ENCODE measurements at places on chromosomes 7 and 10.

DNA sequence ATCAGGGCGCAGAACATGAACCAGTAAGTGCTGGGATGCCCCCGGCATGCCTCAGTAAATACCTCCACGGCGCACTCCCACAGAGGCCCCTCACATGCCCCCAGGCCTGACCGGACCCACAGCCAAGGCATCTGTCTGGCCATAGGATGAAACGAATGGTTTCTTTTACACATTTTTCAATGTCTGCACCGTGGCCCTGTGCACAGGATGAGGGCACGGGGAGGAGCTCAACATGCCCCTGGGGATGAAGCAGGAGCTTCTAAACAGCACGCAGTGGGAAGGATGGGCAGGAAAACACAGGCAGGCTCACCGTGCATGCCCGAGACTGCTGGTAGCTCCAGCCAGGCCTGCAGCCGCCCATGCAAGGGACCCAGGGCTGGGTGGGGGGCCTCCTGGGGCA is 283.3 kb downstream of the TNS3 start:
- DNase-seq: no peak

DNA sequence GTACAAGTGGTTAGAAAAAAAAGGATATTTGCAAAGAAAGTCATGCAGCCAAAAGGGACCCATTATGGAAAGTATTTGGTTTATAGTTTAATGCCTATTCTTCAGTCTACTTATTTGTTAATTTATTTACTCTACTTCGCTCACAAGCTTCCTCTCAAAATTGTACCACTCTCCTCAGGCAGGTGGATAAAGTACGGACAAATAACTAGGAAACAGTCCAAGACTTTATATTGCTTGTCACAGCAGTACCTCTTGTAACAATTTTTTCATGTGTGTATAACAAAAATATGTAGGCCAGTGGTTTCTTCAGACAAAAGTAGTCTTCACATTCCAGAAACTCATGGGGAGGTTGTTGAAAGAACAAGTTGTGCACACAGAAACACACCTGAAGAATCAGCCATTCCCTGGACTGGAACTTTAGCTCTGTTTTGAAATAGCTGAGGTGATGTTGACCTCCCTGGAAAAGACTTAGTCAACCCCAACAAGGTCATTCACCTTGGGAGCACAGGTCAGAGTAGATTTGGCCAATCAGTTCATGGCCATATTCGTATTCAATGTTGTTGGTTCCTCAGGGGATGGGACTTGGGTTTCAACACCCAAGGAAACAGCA is 73.4 kb downstream of the TES start:
- DNase-seq: no peak

- peak; percentile 55 for DNase-seq
Measured at GRCh38 chr7:39949971-39950472, at the start of gene CDK13. Gene CDK13 (plus strand): TSS chr7:39950256. CDS start chr7:39950642, 386 bp downstream.

DNA sequence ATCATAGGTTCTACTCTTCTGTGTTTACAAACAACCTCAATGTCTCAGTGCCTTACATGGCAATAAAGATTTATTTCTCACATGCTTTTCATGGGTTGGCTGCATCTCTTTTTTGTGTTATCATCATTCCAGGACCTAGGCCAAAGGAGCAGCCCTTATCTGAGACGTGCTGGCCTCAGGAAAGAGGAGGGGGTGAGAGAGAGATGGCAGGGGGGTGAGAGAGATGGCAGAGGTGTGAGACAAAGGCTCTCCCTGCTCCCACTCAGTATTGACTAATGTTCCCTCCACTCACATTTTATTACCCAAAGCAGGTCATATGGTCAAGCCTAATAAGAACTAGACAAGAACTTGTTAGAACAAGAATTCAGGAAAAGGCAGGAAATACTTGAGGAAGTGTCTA is 120.1 kb upstream of the PRR15 start:
- no peak for DNase-seq

GRCh38 chr10:6135039-6135438 is 46.2 kb downstream of the RBM17 start:
- DNase-seq: no peak

DNA sequence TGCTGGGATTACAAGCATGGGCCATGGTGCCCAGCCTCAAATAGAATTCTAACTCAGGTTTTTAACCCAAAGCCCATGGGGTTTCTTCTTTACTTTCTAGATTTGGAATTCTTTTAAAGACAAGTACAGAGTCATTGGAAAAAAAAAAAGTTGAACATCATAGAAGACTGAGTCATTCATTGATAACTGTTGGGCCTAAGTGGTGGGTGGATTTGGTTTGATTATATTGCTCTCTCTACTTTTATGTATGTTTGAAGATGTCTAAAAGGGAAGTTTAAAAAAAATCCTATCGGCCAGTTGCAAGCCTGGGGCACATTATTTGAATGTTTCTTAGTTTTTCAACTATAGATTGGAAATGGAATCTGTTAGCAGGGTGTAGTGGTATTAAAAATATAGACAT is 49.7 kb downstream of the INPP5F start:
- no peak for DNase-seq

- no peak for DNase-seq
Measured at GRCh38 chr7:17042211-17042610, 160.4 kb upstream of the AGR3 start.

- no peak for DNase-seq
Measured at GRCh38 chr10:43028143-43028542, 48.7 kb upstream of the RET start.

- no peak for DNase-seq
Measured at GRCh38 chr10:59903871-59904270, 2.5 kb downstream of the CCDC6 start.

GRCh38 chr10:92142949-92143348 is 147.9 kb downstream of the CPEB3 start:
- DNase-seq: no peak

DNA sequence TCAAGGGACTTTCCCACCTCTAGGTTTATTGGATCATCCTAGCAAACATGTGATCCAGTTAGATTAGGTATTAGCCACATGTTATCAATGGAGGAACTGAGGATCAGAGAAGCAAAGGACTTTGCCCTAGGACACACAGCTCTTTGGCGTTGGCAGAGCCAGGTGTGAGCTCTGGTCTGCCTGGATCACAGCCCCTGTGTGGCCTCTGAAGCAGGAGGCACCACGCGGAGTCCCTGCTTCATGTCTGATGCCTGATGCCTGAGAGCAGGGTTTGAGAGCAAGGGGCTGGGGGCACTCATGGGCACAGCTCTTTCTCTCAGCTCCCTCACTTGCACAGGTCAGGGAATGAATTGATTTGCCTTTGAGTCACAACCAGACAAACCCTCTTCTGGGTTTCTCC is 64.7 kb upstream of the CTBP2 start:
- no peak for DNase-seq

Data from stimulated activated CD4-positive, alpha-beta T cell treated with anti-CD3 and anti-CD28 coated beads, Interleukin-1b, Interleukin-23, amount 100 ng/mL, for 1 hour (primary cell).